Stimulated activated CD4-positive, alpha-beta T cell treated with anti-CD3 and anti-CD28 coated beads, TNF-alpha, amount 100 ng/mL, for 1 hour (primary cell): ENCODE measurements at places on chromosomes 6 and 20.
A peak's percentile ranks its signal among the peaks of the same experiment; 100 is the strongest.

DNA sequence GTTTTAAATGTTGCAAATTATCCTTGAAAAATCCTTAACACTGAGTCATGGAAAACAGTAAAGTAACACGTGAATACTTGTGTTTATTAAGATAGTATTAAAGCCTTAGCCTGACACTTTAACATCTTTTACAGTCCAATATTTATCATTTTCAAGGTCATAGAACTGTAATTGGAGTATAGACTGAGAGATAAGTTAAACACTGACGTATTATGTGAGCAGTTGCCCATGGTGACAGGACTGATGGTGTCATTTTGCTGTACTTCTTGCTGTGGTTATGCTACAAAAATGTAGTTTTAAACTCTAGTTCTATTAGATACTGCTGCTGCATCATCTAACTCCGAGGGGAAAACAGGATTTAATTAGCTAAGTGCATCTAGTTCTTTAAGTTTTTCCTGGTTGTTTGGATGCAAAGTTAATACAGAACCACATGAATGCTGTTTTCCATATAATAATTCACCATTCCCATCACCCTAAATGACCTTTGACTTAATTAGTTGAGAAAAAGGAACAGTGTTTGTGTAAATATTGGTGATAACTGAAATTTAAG lies 37.8 kb downstream of the SLC2A12 start:
- DNase-seq = no peak

GRCh38 chr20:1437235-1437904 lies 29.3 kb downstream of the NSFL1C start:
- peak; percentile 38 for DNase-seq

- no peak for DNase-seq
These were observed 97.6 kb downstream of the SLC22A23 start for GRCh38 chr6:3359101-3359752.

GRCh38 chr6:151842816-151843215 lies 35.3 kb downstream of the ESR1 start:
- DNase-seq = no peak

- no peak for DNase-seq
These were observed 8.3 kb upstream of the TTPAL start for GRCh38 chr20:44467289-44467883.

DNA sequence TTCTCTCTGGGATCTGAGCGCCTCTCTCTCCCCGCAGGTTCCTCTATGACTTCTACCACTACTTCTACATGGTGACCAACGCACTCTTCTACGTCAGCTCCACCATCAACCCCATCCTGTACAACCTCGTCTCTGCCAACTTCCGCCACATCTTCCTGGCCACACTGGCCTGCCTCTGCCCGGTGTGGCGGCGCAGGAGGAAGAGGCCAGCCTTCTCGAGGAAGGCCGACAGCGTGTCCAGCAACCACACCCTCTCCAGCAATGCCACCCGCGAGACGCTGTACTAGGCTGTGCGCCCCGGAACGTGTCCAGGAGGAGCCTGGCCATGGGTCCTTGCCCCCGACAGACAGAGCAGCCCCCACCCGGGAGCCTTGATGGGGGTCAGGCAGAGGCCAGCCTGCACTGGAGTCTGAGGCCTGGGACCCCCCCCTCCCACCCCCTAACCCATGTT lies 36.3 kb upstream of the MRGBP start:
- DNase-seq = no peak

DNA sequence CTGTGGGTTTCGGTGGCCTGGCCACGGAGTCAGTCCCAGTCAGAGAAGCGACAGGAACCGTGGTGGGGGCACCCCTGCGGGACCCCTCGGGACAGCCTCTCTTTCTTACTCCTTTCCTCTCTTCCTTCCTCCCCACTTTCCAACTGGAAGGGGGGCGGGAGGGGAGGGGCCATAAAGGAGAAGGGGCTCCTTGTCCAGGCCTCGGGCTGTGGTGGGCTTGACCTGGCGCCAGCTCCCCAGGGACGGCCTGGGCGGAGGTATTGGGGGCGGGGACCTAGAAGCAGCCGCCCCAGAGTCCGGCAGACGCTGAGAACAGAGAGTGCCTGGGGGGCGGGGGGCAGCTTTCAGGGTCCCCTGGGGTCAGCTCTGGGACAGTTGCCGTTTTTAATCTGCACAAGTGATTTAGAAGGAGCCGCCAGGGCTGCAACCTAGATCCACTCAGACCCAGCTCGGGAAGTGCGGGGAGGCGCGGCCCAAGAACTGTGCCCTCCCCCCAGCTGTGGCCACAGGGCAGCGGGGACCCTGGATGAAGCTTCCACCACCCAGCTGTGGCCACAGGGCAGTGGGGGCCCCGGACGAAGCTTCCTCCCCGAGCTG lies 6.4 kb upstream of the ABHD16B start:
- no peak for DNase-seq

DNA sequence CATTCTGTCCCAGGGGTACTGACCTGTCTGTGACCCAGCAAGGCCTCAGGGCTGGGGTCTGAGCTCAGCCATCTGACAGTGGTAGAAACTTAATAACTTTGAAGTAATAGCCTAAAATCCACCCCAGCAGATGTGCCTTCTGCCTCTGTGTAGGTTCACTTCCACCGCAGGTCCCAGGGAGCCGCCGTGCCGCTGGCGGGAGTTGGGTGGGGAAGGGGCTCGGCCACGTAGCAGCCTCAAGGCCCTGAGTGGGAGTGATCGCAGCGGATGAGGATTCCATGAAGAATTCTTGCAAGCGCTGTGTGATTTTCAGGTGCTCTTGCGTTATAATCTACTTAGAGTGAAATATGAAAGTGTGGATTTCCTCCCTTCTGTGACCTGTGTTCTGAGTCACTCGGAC lies 163.7 kb downstream of the DTNBP1 start:
- no peak for DNase-seq

GRCh38 chr6:63352544-63353285 lies 32.9 kb upstream of the LGSN start:
- no peak for DNase-seq

DNA sequence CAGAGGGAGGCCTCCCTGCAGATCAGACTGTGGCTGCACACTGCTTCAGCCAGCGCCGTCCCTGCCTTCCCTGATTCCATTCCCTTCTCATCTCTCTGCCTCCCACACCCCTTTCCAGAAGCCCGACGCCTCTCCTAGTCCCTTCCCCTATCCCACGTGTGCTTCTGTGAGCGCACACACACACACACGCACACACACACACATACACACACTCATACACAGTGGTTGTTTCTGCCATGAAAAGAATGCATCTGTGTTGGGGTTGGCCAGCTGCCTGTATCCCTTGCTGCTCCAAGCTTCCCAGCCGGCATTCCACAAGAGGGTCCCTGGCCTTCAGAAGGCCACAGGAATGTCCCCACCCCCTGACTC lies 51.7 kb downstream of the MOCS1 start:
- DNase-seq = no peak

GRCh38 chr6:10951675-10952282 lies 64.9 kb downstream of the SYCP2L start:
- no peak for DNase-seq

DNA sequence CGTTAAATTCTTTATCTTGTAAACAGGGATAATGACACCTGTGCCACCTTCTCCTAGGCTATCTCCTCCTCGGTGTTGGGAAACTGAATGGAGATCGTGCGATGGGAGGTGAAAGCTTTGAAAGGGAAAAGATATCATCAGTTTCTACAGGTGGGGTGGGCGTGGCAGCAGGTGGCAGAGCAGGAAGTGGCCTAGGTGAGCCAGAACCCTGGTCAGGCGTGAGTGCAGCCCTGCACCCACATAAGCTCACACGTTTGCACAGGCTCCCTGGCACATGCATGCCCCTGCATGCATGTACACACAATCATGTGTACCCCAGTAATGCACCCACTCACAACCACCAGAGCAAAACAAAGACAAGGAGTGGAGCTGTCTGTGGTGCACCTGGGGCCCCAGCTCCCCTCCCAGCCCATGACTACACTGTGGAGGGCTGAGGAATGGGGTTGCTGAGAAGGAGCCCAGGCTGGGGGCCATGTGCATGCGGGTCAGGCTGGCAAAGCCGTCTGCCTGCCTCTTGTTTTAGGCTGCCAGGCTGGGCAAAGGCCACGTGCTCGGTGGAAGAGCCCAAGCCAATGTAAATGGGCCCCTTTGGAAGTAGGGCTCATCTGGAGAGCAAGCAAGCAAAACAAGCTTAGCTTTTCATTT lies 61.5 kb downstream of the TFAP2C start:
- no peak for DNase-seq

GRCh38 chr6:88914180-88914579 lies 49.2 kb downstream of the RNGTT start:
- DNase-seq = no peak

DNA sequence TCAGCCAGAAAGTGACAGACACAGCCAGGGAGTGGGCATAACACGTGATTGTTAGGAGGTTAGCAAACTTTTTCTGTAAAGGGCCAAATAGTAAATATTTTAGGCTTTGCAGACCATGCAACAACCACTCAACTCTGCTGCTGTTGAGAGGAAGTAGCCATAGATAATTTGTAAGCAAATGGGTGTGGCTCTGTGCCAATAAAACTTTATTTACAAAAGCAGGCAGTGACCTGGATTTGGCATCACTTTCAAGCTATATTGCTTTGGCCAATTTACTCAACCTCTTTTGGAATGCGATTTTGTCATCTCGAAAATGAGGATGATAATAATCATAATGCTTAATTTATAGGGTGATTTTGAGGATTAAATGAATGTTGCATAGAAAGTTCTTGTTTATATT lies 152.6 kb downstream of the TSHZ2 start:
- no peak for DNase-seq

DNA sequence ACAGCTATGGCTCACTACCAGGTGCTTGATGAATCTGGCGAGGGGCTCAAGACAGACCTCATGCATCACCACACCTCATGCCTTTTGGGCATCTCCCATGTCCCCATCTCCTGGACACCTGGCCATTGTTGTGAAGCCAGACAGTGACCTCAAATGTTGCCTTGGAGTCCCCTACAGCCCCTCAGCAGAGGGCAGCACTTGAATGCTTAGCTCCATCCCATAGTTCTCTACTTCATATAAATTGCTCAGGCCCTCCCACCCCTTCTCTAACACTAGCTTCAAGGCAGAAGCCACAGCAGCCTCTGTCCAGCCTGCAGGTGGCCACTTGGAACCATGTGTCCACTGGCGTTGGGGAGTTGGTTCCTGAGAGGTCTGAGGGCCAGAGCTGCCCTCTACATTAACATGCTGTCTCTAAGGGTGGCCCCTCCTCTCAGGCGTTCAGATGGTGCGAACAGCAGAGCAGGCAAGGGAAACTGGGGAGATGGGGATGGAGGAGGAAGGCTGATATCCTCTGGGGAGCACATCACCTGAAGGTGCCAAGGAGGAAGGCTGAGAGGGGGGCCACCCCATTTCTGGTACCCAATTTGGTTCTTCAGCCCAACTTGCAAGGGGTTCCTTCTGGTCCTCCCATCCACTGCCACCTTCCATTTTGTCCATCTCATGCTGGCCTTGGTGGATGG lies 31.3 kb downstream of the MOCS1 start:
- DNase-seq = no peak

DNA sequence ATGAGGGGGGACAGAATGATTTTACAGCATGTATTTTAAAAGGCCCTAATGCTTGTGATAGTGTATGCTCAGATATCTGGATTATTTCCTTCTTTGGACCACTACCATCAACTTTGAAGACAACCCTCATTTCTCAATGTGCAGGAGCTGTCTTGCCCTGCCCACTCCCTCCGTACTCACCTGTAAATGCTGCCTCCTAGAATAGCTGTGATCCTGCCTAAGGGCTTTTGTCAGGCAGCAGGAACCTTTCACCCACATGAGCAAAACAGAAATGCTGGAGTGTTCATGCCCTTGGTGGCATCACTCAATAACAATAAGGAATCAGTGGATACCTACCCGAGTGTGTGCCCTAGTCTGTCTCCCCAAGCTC lies 723.6 kb upstream of the FLRT3 start:
- DNase-seq = no peak

DNA sequence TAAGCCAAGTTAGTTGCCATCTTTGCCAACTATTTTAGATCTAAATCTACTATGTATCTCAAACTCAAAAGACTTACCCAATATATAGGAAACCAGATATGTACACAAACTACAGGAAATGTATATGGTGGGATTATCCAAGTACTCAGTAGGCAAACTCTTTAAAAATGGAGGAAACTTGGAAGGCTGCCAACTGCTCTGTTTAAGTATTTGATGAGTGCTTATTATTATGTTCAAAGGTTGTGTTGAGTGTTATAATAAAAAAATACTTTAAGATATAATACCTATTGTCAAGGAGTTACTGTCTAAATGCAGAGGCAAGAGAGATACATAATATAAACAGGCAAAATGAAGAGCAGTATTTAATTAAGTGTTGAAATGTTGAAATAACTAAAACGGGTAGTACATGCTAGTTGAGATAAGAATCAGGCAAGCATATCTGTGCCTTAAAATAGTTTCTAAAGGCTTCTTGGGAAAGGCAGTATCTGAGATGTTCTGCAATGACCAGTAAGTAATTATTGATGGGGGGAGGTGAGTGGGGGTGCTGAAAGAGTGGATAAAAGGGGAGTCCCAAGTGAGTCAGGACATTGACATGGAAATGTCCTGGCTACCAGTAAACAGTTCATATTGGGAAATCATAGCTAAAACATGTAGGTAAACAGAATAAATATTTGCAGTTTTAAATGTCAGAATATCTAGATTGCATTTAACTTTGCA lies 6.5 kb upstream of the DST start:
- no peak for DNase-seq

DNA sequence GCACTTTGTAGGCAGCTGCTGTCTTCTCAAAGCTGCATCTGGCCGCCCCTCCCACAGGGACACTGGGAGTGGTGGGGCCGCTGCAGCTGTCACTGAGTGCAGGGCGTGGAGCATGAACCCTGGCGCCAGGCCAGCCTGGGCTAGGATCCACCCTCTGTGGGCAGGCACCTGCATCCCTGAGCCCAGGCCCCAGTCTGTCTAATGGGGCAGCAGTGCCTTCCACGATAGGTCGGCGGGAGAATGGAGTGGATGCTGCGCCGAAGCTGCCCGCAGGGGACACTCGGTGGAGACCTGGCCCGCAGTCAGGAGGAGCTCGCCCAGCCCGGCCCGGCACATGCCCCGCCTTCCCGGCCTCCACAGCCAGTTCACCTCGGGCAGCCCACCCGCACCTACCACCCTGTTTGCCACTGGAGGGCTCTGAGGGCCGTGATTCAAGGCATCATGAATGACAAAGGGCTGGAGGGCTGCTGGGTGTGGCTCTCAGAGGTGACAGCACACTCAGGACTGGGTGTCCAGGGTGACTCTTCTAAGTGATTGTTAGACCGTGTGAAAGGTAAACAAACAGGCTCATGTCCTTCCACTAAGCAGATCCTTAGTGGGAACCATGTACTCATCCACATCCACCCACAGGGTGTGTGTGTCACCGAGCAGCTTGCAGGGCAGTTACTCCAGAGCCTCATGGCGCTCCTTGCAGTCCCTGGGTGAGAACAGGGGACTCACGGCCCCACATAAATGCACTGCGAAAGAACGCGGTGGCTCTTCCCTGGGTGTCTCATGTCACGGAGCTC lies 133.9 kb downstream of the AGPAT4 start:
- no peak for DNase-seq

DNA sequence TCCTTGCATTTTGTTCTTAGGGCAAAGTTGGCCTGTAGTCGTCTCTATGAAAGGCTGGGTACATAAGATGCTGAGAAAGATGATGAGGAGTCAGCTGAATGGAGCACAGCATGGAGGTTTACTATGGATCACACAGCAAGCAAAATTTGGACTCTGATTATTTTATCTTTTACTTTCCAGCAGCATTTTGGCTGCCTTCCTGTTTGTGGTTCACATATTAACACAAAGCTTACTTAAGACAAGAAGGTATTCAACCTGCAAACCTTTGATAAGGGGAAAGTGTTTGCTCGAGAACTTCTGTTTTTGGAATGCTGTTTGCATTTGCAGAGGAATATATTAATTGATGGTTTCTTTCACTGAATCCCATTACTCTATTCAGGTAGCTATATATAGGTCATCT lies 103.1 kb upstream of the ENPP5 start:
- no peak for DNase-seq
